Stimulated activated CD8-positive, alpha-beta memory T cell treated with anti-CD3 and anti-CD28 coated beads, Interleukin-4, amount 100 ng/mL, for 48 hours (primary cell): ENCODE measurements at places on chromosomes 1 and 21.

DNA sequence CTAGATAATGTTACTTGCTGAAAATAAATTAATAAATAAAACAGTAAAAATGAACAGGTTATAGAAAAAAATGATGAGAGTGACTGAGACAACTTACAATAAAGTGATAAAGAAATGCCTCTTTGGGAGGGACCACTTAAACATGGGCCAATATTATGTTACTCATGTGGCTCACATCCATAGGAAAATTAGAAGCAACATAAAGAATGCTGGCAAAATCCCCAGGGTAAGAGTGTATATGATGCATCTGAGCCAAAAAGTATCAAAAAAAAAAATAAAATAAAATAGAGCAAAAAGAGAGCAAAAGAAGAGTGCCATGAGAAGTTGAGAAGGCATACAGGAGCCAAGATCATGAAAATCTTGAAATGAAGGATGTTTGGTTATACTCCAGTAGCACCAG is 818.0 kb downstream of the LTN1 start:
- DNase-seq: no peak

DNA sequence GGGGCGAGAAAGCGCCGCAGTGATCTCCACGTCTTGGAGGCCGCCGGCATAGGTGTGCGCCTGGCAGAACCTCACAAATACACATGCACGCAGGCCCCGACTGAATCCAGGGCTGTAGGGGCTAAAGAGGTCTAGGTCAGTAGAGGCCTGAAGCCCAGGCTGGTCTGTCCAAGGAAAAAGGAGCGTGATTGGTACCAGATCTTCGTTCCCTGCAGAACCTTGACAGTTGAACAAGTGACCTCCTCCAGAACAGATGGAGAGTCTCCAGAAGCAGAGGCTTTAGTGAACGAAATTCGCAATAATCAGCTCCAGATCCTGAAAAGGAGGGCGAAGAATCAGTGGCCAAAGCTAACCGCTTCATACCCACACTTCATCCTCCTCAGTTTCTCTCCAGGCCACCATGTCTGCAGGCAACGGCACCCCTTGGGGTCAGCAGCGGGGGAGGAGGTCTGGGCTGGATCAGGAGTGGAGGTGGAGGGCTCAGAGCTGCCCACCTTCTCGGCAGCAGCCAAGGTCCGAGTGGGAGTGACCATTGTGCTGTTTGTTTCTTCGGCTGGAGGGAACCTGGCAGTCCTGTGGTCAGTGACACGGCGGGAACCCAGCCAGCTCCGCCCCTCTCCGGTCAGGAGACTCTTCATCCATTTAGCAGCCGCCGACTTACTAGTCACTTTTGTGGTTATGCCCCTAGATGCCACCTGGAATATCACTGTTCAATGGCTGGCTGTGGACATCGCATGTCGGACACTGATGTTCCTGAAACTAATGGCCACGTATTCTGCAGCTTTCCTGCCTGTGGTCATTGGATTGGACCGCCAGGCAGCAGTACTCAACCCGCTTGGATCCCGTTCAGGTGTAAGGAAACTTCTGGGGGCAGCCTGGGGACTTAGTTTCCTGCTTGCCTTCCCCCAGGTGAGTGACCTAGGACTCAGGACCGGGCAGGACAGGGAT is 749 bp upstream of the PEX11B start:
- peak; percentile 46 for DNase-seq

- no peak for DNase-seq
Measured at GRCh38 chr1:17890815-17891191, 135.7 kb downstream of the ACTL8 start.

GRCh38 chr21:42061195-42061985 is 9.7 kb upstream of the UMODL1 start:
- peak; percentile 46 for DNase-seq

DNA sequence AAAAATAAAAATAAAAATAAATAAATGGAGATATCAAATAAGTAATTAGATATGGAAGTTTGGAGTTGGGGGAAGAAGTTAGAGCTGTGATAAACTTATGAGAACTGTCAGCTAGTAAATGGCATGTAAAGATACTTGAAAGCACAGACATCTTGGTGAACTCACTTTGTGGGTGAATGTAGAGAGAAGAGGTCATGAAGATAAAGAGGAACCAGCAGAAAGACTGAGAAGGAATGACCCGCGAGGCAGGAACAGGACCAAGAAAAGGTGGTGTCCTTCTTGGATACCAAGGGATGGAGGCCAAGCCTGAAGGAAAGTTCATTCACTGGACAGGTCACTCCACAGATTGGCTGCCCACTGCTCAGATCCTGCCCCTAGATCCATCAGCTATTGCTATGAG is 4.7 kb upstream of the CAPZB start:
- no peak for DNase-seq

GRCh38 chr1:57549300-57549699 is 125.4 kb upstream of the DAB1 start:
- DNase-seq: no peak

DNA sequence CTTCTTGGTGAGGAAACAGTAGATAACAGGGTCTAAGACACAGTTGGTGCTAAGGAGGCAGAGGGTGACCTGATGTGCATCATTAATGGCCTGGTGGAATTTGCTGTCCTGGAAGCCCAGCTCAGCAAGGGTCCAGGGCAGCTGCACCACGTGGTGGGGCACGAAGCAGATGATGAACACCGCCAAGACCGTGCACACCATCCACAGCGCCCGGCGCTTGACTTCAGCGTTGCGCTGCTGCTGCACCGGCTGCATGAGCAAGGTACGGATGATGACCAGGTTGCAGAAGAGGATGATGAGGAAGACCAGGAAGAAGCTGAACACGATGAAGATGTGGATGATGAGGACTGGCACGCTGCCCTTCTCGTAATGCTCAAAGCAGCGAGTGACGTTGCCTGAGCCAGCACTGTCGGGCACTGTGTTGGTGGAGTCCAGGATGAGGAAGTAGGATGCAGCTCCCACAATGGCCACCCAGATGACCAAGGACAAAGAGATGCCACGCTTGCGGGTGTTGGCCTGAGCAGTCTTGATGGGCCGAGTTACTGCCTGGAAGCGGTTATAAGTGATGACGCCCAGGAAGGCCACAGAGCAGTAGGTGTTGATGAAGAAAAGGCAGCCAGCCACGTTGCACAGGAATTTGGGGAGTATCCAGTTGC is 26.2 kb downstream of the PTAFR start:
- DNase-seq: no peak

GRCh38 chr1:227560393-227561173 is 2.8 kb upstream of the ZNF678 start:
- no peak for DNase-seq

DNA sequence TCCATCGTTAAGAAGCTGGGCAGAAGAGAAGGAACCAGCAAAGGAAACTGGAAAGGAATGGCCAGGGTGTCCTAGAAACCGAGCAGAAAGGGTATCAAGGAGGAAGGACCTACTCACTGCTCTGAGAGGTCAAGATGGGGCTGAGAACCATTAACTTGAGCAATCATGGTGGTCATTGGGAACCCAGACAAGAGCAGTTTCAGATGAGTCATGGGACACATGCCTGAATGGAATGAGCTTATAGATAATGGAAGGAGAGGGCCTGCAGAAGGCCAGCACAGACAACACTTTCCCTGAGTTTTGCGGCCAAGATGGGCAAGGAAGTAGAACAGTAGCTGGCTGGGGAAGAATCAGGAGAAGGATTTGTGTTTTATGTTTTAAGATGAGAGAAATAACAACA is 383.2 kb downstream of the KIF26B start:
- no peak for DNase-seq

- DNase-seq: no peak
Measured at GRCh38 chr1:27621051-27621920, 13.7 kb downstream of the FGR start.

GRCh38 chr1:228143480-228144192 is 3.6 kb downstream of the GUK1 start:
- no peak for DNase-seq

- no peak for DNase-seq
Measured at GRCh38 chr1:113519556-113519955, 129.2 kb downstream of the MAGI3 start.

DNA sequence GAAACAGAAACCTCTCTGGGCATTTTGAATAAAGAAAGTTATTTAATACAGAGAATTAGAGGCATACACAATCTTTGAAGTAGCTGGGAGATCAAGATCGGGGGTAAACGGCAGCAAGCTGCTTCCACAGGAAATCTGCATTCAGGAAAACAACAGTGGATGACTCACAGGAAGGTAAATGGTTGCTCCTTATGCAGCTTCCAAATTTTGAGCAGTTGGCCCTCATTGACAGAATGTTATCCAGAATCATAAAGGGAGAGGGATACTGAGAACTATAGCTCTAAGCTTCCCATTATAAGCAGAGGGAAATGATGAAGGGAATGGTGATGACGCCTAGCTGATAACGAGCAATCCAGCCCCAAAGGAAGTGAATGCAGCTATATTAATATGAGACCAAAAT is 28.6 kb downstream of the ZMYND12 start:
- DNase-seq: no peak

DNA sequence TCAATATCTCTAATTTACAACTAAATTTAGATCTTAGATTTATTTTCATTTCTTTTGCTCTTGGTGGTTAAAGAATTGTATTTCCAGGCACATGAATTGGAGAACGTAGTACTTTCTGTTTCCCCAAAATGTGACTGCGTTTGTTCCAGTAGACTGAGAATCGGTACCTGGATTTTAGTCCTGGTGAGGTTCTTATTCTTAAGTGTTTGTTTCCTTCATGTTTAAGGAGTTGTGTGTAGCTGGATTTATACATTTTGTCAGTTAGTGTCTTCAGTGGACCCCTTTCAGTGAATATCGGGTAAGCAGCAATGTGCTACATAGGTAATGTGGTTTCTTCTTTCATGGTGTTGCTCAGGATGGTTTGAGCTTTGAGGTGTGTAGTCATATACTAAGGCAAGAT is 6.8 kb downstream of the MIER1 start:
- DNase-seq: no peak

GRCh38 chr1:57017717-57018116 is 51.9 kb upstream of the C8B start:
- DNase-seq: no peak

DNA sequence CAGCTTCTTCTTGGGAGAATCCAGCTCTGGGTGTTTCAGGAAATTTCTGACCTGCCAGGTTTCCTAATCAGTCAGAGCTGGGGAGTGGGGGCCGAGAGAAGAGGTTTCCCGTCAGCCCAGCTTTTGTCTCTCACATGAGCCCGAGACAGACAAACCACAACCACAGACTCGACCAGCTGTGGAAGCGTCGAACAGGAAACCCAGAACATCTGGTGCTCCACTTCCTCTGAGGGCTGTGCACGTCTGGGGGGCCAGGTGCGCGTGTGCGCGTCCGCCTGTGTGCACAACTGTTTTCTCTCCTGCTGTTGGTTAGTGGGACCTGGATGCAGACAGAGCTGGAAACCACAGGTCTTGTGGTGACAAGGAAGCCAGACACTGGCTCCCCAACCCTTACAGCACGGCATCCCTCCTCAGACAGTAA is 113.0 kb upstream of the SLC25A33 start:
- peak; percentile 78 for DNase-seq

- no peak for DNase-seq
Measured at GRCh38 chr1:204223129-204223860, 9.5 kb upstream of the GOLT1A start.

- DNase-seq: no peak
Measured at GRCh38 chr1:57713501-57713900, 289.6 kb upstream of the DAB1 start.

GRCh38 chr1:12528021-12528852 is 89.8 kb downstream of the DHRS3 start:
- no peak for DNase-seq

DNA sequence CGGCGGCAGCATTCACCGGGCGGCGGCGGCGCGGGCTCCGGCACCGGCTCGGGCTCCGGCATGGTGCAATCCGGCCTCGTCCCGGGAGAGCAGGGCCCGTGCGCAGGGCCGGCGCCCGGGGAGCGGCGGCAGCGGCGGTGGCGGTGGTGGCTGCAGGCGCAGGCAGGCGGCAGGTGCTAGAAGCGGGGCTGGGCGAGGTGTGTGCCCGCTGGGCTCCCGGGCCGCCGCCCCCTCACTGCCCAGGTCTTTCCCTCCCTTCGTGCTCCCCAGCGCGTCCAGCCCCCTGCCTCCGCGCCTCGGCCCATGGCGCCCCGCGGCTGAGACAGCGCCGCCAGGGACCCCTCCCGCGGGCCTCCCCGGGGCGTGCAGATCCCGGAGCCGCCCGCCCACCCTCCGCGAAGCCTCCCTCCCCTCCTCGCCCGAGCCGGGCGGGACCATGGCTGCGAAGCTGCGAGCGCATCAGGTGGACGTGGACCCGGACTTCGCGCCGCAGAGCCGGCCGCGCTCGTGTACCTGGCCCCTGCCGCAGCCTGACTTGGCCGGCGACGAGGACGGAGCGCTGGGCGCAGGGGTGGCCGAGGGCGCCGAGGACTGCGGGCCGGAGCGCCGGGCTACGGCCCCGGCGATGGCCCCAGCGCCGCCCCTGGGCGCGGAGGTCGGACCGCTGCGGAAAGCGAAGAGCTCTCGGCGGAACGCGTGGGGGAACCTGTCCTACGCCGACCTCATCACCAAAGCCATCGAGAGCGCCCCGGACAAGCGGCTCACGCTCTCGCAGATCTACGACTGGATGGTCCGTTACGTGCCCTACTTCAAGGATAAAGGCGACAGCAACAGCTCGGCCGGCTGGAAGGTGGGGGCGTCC is 492 bp downstream of the FOXO6 start:
- no peak for DNase-seq

DNA sequence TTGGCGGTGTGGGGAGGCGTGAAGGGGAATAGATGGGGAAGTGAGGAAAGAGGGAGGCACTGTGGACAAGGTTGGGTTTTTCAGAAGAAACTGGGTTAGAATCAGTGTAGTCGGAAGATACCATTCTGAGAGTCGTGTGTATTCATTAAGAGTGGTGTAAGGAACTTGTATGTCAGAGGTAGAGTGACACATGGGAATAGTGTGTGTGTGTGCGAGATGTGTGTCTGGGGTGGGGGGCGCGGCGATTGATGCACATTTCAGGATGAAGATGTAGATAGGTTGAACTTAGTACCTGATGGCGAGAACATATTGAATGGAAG is 878 bp downstream of the SMG7 start:
- DNase-seq: no peak

GRCh38 chr1:230622151-230622550 is 20.1 kb upstream of the COG2 start:
- no peak for DNase-seq

DNA sequence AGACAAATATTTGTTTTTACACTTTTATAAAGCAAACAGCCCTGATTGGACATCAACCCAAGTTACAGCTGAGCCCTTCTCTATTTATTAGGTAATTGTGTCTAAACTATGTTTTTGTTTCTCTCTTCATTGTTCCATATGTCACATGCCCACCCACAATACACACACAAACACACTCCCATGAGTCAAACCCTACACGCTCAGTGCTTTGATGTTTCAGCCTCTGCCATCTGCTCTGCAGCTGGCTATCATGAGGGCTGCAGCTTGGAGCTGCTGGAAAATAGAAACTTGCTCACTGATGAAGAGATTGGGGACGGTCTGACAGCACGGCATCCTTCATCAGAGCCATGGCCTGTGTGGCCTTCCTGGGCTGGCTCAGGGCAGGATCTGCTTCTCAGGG is 41.7 kb downstream of the PSMG1 start:
- no peak for DNase-seq
